ENCODE measurements at places on chromosomes 5 and 9.

GRCh38 chr5:69213513-69214215 is 21.0 kb upstream of the CDK7 start:
- no peak for DNase-seq

DNA sequence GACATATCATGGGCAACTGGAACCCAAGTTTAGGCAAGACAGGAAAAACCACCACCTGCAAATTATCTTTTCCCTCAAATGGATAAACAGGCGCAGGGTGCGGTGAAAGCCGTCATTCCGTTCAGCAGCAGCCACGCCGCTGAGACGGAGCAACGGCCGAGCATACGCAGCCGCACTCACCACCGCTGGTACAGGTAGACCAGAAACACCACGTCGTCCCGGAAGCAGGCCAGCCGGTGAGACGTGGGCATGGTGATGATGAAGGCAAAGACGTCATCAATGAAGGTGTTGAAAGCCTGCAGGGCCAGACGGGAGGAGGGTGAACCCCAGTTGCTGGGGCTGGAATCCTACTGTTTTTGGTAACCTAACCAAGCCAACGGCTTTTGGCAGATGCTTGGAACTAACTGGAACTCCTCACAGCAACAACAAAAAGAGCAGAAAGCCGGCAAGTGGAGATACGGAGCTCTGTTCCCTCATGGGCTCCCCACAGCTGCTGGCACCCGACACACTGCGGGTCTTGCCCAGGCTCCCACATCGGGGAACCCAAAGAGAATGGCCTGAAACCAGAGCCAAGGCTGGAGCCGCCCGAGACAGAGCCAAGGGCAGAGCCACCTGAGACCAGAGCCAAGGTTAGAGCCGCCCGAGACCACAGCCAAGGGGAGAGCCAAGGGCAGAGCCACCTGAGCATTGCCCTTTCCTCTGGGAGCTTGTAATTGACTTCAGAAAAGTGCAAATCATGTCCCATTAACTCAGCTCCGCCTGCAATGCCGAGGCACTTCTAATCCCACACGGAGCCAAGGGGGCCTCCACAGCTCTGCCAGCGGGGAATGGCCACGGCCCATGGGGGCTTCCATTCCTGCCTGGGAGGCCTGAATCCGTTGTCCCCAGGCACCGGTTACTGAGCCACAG is 24.2 kb downstream of the CLPTM1L start:
- no peak for DNase-seq

DNA sequence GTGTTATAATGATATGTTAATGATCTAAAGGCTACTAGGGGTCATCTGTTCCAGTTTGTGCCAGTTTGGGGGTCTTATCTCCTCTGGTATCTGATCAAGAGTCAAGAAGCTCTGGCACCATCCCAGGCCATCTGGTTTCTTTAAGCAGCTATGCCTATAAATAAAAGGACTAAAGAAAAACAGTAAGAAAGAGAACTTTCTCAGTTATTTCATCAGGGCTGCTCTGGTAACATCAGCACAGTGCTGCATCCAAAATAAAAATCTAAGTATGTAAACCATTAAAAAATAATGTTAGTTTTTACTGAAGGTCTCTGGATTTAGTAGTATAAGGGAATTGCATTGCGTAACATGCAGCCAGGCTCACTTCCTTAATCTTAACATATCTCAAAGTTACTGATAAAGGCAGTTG is 185.0 kb downstream of the NR2F1-AS1 start:
- no peak for DNase-seq

- no peak for DNase-seq
Observed at GRCh38 chr9:129437626-129438323, 183.1 kb downstream of the C9orf50 start.

DNA sequence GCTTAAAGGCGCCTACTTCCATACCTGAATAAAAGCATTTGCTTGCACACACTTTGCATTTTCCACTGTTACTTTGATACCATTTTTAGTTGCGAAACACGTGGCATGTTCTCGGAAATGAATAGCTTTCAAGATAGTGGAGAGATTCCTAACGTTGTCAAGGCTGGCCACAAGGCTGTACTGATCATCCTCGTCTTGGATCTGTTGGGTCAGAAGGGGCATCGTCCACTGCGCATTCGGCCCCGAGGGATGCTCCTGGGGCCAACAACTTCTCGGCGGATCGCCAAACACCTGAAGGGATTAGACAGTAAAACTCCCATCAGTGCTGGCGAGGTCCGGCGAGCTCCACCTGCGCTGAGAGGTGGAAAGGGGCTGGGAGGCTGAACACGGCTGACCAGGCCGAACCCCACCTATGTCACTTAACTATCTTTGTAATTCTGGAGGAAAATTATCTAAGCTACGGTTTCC is 599 bp downstream of the RAD1 start:
- DNase-seq, result peak; percentile 19

DNA sequence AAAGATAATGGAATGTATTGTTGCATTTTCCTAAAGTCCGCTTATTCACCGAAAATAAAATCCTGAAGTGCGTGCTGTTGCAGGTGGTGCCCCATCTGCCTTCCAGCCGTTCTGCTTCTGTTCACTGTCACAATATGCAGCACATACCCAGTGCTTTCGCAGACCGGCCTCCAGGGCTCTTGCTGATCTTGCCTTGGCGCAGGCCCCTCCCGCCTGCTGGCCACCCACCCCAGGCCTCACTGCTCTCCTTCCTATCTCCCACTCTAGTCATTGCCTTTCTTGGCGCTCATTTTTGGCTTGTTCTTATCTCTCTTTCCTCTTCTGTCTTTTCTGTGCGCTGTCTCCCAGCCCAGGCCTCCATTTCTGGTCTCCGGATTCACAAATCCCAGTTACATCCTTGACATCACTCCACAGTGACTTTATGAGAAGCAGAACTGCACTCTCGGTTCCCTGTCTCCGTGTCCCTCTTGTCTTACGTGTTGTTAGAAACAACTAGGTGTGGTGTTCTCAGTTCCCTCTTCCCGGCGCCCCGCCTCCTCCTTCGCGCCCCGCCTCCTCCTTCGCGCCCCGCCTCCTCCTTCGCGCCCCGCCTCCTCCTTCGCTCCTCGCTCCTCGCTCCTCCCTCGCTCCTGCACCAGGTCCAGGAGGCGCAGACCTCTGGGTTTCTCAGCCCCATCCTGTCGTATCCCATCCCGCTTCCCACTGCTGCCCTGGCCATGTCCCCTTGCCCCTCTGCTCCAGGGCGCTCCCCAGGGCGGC is 201.7 kb upstream of the OTULINL start:
- DNase-seq, result no peak

DNA sequence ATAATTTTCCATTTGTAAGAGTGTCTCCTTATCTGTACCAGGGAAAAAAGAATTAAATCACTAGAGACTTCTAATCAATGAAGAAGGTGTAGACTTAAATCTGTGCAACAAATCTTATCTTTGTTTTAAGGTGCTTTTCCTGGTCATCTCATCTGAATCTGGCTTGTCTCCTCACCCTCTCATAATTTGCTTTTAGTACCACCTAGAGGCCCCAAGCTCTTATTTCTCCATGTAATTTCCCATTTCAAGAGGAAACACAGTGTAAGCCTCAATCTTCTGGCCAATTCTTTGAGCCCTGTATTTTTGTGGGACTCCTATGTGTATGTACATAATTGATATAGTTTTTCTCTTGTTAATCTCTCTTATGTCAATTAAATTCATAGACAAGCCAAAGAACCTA is 1975.3 kb upstream of the CDH6 start:
- DNase-seq, result no peak

GRCh38 chr5:158707534-158707933 is 392.2 kb downstream of the EBF1 start:
- no peak for DNase-seq

- DNase-seq, result no peak
Observed at GRCh38 chr5:56288873-56289601, 55.9 kb upstream of the ANKRD55 start.
